ENCODE measurements at places on chromosomes 16 and 17.

GRCh38 chr16:79100447-79100846, 500.1 kb downstream of the MAF start:
- no peak for DNase-seq

- no peak for DNase-seq
These were observed 82.0 kb upstream of the C17orf78 start for GRCh38 chr17:37293770-37294169.

DNA sequence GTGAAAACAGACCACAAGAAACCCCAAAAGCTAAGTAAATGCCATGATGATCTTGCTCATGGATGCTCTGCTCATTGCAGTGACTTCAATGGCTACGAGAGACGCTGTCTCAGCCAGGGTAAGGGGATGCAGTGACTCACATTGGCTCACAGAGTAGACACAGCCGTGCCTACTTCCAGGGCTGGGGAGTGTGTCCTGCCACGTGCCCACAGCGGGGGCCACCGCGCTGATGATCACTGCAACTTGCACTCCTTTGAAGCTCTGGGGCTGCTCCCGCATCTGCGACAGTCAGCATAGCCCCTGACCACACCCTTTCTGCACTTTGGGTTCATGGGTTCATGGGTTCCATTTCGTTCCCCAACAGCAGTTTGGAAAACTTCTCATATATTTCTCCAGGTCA, 231.4 kb upstream of the RPL38 start:
- no peak for DNase-seq

DNA sequence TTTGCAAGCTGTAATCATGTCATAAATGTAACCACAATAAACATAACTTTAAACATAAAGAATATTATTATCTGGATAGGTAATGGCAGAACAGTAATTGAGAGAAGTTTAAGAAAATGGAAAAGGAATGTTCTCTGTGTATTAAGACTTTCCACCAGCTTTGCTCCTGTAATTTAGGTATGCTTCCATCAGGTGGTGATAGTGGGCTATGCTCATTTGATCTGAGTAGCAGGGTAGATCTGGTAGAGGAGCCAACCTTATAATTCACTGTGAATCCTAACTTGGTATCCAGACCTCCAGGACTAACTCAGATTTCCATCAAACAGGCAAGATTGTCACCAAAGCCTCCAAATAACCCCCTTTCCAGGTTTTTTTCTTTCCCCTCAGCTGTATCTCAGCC, 137.9 kb upstream of the ZKSCAN2 start:
- DNase-seq = no peak

- no peak for DNase-seq
These were observed 56.3 kb downstream of the METRNL start for GRCh38 chr17:83135692-83136091.

GRCh38 chr17:79374087-79374689, 236.7 kb downstream of the RBFOX3 start:
- no peak for DNase-seq

DNA sequence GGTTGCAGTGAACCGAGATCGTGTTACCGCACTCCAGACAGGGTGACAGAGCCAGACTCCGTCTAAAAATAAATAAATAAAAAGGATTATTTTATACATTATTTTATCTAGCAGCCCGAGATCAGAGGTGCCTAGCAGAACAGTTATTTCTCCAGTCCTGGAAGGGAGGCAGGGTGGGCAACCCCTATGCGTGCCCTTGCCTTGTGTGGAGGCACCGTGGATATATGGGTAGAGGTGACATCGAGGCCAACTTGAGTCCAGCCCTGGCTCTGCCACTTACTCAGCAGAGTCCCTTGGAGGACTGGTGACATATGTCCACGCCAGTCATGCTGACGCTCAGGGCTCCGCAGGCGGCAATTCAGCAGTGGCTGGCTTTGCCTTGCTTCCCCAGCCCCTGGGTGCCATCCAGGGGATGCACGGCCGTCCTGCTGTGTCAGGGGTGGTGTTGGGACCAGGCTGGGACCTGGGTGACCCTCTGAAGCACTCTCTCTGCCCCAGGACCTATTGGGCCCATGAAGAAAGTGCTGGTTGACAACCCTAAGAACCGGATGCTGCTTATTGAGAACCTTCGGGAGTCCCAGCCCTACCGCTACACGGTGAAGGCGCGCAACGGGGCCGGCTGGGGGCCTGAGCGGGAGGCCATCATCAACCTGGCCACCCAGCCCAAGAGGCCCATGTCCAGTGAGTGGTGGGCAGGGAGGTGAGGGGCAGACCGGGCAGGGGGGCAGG, 13.2 kb downstream of the GALK1 start:
- no peak for DNase-seq

DNA sequence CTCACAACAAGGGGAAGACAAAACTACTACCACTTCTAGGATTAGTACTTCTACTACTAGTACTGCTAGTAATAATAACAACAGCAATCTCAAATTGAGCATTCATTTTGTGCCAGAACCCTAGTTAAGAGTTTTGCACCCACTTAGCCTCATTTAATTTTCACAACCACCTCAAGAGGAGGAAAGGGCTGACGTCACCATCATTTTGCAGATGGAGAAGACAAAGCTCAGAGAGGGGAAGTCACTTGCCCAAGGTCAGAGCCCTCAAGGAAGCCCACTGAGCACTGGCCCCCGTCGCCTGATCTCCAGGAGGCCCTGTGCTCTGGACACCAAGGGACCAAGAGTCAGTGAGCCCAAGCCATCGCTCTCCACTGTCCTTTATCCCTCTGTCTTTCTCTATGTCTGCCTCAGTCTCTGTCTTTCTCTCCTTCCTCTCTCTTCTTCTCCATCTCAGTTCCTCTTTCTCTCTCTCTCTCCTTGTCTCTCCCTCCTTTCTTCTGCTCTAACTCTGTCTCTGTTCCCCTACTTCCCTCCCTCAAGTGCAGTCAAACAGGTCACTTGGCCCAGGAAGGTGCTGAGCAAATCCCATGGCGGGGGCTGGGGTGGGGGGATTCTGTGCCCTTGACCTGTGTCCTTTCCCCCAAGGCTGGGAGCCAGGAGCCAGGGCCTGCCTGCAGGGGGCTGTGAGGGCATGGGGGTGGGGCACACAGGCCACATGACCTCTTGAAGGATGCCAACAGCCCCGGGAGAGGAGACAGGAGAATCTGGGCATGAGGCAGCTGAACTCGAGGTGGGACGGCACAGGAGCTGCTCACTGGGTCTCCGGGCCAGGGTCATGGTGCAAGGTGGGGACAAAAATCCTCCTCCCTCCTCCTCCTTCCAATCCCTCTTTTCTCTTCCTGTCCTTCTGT, 11.2 kb upstream of the NGFR start:
- no peak for DNase-seq
